Psoas muscle (tissue), 8 donors: ENCODE measurements at places on chromosomes 2 and 18. TPM values are rescaled to one million over a fixed set of nuclear protein-coding genes. Genes with fewer than 3 reads are reported as not detected.
A peak's percentile ranks its signal among the peaks of the same experiment; 100 is the strongest.

FKBP7 gene
- total RNA-seq = 3.1 TPM

PSMA8 gene
- total RNA-seq = not detected

TP53I3 gene
- 5.0 TPM for total RNA-seq

LINC00305 gene
- total RNA-seq = not detected

IL1R2 gene
- total RNA-seq = 3.1 TPM

FZD7 gene
- 32.1 TPM for total RNA-seq

ANKRD62 gene
- total RNA-seq = not detected

MAP3K20 gene
- 494 TPM for total RNA-seq

ASTL gene
- total RNA-seq = not detected

- H3K4me3 ChIP-seq = no peak overlapping the region
- H3K4me1 ChIP-seq = no peaks in the 10 kb centered on the region
- no peak for DNase-seq
- H3K36me3 ChIP-seq = no peaks in the 10 kb centered on the region
- no peak overlapping the region for H3K27ac ChIP-seq
- no peaks in the 10 kb centered on the region for H3K27me3 ChIP-seq
Observed at GRCh38 chr18:2244641-2245040, 326.7 kb downstream of the METTL4 start.

GRCh38 chr2:230984393-230985220, 11.3 kb upstream of the SPATA3 start:
- H3K4me3 ChIP-seq = no peak overlapping the region
- H3K36me3 ChIP-seq = no peaks in the 10 kb centered on the region
- H3K4me1 ChIP-seq = peaks cover 4% of the 10 kb centered on the region

DNA sequence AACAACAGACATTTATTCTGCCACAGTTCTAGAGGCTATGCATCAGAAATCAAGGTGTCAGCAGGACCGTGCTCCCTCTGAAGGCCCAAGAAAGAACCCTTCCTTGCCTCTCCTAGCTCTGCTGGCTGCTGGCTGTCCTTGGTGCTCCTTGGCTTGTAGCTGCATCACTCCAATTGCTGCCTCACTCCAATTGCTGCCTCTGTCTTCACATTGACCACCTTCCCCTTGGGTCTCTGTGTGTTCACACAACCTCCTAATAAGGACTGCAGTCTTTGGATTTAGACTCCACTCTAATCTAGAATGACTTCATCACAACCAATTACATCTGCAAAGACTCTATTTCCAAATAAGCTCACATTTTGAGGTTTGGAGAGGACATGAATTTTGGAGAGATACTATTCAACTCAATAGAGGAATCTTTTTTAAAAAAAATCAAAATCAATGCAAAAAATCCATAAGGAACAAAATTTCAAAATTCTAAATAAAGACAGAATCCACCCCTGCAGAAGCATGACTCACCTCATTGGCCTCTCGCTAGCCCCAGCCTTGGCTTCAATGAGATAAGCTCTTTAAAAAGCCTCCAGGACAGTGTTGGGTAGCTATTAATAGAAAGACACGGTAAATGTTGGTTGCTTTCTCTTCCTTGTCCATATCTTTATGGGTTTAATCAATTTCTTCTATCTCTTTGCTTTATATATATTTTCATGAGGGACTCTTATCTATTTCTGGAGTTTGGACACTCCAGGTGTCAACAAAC, 267.6 kb upstream of the MGAT5 start:
- no peaks in the 10 kb centered on the region for H3K27me3 ChIP-seq
- peaks cover 6% of the 10 kb centered on the region for H3K4me1 ChIP-seq
- no peak for DNase-seq
- H3K4me3 ChIP-seq = peak overlapping the region; percentile 40

DNA sequence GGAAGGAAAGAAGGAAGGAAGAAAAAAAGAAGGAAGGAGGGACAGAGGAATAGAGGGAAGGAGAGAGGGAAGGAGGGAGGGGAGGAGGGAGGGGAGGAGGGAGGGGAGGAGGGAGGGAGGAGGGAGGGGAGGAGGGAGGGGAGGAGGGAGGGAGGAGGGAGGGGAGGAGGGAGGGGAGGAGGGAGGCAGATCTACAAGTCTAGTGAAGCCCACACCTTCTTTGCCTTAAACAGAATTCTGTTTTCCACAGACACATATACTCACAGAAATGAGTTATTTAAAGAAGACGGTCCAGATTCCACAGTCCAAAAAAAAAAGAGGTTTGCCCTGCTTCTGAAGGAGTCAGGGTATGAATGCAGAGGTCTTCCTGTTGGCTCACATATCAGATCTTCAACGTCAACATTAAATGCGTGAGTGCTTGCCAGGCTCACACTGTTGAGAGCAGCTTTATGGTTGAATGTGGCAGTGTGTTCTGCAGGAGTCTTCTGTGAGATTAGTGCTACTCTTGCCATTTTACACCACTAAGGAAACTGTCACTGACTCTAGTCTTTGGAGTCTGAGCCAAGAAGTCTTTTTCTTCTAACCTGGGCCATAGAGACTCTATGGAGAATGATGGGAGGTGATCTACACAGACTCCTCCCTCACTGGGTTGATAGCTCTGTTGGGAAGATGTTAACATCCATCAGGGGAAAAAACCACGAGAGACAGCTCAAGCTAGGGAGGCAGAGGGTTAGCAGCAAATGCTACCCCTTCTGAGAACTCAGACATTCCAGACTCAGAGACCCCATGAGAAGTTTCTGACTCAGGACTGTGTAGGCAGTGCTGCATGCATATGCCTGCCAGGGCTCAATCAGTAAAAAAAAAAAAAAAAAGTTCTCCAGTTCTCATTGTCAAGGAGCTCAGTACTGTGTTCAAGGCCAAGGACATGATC, 23.3 kb downstream of the PAX8 start:
- no peak for DNase-seq
- no peak overlapping the region for H3K27ac ChIP-seq
- no peak overlapping the region for H3K4me3 ChIP-seq
- no peaks in the 10 kb centered on the region for H3K36me3 ChIP-seq
- H3K27me3 ChIP-seq = no peaks in the 10 kb centered on the region

DNA sequence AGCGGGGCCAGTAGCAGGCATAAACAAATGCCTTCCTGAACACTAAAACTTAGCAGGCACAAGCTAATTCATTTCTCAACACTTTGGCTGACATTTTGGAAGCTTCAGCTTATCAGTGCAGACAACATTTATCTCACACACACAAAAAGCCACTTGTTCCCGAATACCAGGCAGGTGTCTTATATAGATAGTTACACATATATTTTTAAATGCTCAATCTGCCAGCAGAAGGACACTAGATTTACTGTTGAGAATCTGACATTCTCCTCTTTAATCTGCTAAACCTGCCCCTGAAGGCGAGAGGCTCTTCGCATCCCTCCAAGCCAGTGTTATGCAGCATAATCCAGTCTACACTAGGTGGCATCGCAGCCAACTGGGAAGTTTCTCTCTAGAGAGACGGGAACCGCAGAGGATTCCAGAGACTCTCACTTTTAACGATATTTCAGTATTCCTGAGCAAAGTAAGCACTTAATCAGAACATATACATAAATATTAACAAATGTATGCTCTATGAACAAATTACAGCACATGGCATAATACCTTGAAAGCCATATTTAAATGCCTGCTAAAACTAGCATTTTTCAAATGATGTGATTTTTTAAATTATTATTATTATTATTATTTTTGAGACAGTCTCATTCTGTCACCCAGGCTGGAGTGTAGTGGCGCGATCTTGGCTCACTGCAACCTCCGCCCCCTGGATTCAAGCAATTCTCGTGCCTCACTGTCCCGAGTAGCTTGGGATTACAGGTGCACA, 90.2 kb upstream of the SCG2 start:
- no peaks in the 10 kb centered on the region for H3K27me3 ChIP-seq
- H3K4me1 ChIP-seq = no peaks in the 10 kb centered on the region
- no peak overlapping the region for H3K27ac ChIP-seq
- H3K36me3 ChIP-seq = no peaks in the 10 kb centered on the region

DNA sequence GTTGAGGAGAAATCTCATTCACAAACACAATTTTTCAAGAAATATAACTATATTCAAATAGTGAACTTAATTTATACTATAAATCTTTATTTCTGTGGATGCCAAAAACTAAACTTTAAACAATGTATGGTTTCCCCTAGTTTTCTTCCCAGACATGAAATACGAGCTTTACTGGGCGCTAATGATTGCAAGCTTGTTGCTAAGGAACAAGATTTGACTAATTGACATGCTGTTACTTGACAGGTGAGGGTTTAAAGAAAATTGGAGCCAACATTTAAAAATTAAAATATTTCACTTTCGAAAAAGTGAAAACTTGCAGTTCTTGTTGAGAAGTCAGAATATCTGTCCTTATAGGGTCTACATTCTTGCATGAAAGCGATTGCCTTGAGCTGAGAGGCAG, 381.0 kb downstream of the MEIS1 start:
- no peak for DNase-seq
- no peak overlapping the region for H3K4me3 ChIP-seq
- H3K4me1 ChIP-seq = no peaks in the 10 kb centered on the region
- H3K27me3 ChIP-seq = no peaks in the 10 kb centered on the region

GRCh38 chr18:5710235-5710634, 166.4 kb upstream of the EPB41L3 start:
- no peak overlapping the region for H3K4me3 ChIP-seq
- H3K36me3 ChIP-seq = no peaks in the 10 kb centered on the region
- H3K27ac ChIP-seq = no peak overlapping the region
- H3K4me1 ChIP-seq = no peaks in the 10 kb centered on the region
- H3K27me3 ChIP-seq = no peaks in the 10 kb centered on the region

DNA sequence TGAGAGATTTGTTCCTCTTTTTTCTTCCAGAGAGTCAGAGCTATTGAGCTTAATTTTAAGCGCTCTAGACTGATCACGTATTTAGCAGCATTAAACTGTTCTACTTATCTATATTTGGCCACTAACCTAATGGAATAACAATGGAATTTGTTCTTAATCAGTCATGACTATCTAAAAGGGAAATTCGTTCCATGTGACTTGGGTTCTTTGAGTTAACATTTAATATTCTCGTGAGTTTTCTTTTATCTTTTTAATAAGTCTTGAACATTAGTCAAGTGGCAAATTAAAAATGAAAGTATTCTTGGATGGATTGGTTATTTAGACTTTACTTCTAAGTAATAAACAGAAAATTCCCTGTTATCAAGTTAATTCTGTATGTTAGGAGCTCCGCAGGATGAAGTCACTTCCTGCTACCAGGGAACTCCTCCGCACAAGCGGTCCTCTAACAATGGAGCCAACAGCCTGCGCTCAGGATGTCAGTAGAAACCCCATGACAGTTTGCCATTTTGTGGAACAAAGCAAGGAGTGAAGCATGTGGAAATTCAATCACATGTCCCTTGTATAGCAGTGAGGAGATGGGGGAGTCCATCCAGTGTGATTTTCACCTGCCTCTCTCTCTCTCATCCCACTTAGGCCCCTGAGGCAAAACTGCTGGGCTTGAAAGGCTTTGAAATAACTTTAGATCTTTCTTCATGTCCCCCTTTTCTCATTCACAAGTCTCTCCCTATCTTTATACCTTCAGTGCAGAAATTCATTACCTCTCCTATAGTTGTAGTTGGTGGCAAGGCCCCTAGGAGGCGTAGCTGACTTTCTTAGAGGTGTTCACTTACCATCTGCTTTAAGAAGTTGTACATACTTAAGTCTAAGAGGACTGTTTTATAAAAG, 138.1 kb downstream of the WDR7 start:
- H3K4me3 ChIP-seq = no peak overlapping the region
- peaks cover 21% of the 10 kb centered on the region for H3K36me3 ChIP-seq
- no peaks in the 10 kb centered on the region for H3K4me1 ChIP-seq
- peak; percentile 30 for DNase-seq
- no peaks in the 10 kb centered on the region for H3K27me3 ChIP-seq
- peak overlapping the region; percentile 62 for H3K27ac ChIP-seq

GRCh38 chr2:142130111-142131009, 456 bp downstream of the LRP1B start:
- peak overlapping the region; percentile 60 for H3K4me3 ChIP-seq
- no peak overlapping the region for H3K27ac ChIP-seq
- peak; percentile 65 for DNase-seq
- H3K36me3 ChIP-seq = no peaks in the 10 kb centered on the region
- no peaks in the 10 kb centered on the region for H3K27me3 ChIP-seq

- H3K4me3 ChIP-seq = no peak overlapping the region
- H3K27me3 ChIP-seq = no peaks in the 10 kb centered on the region
- no peaks in the 10 kb centered on the region for H3K36me3 ChIP-seq
- no peaks in the 10 kb centered on the region for H3K4me1 ChIP-seq
Observed at GRCh38 chr2:15223887-15224286, 337.2 kb downstream of the NBAS start.

DNA sequence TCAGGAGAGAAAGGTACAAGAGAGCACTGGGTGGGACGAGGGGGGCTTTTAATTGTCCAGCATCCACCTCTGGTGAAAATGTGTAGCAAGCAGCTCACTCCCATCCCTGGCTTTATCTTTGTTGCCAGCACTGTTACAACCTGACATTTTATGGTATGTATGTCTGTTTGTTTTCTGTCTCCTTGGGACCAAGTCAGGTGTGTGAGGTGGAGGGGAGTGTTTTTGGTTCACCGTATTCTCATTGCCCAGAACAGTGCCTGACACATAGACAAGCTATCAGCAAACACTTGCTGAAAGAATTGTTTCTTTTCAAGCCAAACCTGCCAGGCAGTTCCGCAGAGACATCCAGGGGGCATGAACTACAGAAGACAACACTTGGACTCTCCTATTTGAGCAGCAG, 24.7 kb downstream of the TGFA start:
- no peak overlapping the region for H3K27ac ChIP-seq
- DNase-seq = no peak
- no peak overlapping the region for H3K4me3 ChIP-seq
- no peaks in the 10 kb centered on the region for H3K27me3 ChIP-seq
- H3K4me1 ChIP-seq = no peaks in the 10 kb centered on the region
- no peaks in the 10 kb centered on the region for H3K36me3 ChIP-seq

GRCh38 chr2:176443946-176444345, 174.7 kb downstream of the MTX2 start:
- no peak for DNase-seq
- no peak overlapping the region for H3K4me3 ChIP-seq
- H3K27me3 ChIP-seq = no peaks in the 10 kb centered on the region
- no peaks in the 10 kb centered on the region for H3K36me3 ChIP-seq
- no peak overlapping the region for H3K27ac ChIP-seq

- H3K27me3 ChIP-seq = no peaks in the 10 kb centered on the region
- H3K27ac ChIP-seq = no peak overlapping the region
- no peak overlapping the region for H3K4me3 ChIP-seq
- H3K4me1 ChIP-seq = no peaks in the 10 kb centered on the region
Observed at GRCh38 chr2:233234264-233234663, 17.2 kb upstream of the ATG16L1 start.

GRCh38 chr2:68806511-68807109, 64.6 kb downstream of the BMP10 start:
- no peaks in the 10 kb centered on the region for H3K36me3 ChIP-seq
- no peaks in the 10 kb centered on the region for H3K4me1 ChIP-seq
- H3K27ac ChIP-seq = no peak overlapping the region

GRCh38 chr2:42971947-42972736, 179.8 kb upstream of the HAAO start:
- no peaks in the 10 kb centered on the region for H3K36me3 ChIP-seq
- H3K4me1 ChIP-seq = peaks cover 19% of the 10 kb centered on the region
- no peak for DNase-seq
- no peak overlapping the region for H3K27ac ChIP-seq
- no peak overlapping the region for H3K4me3 ChIP-seq

- H3K36me3 ChIP-seq = no peaks in the 10 kb centered on the region
- no peak overlapping the region for H3K27ac ChIP-seq
- H3K4me1 ChIP-seq = no peaks in the 10 kb centered on the region
Observed at GRCh38 chr2:221415789-221416188, 156.3 kb downstream of the EPHA4 start.
